ENCODE measurements at places on chromosomes 7 and 10.

DNA sequence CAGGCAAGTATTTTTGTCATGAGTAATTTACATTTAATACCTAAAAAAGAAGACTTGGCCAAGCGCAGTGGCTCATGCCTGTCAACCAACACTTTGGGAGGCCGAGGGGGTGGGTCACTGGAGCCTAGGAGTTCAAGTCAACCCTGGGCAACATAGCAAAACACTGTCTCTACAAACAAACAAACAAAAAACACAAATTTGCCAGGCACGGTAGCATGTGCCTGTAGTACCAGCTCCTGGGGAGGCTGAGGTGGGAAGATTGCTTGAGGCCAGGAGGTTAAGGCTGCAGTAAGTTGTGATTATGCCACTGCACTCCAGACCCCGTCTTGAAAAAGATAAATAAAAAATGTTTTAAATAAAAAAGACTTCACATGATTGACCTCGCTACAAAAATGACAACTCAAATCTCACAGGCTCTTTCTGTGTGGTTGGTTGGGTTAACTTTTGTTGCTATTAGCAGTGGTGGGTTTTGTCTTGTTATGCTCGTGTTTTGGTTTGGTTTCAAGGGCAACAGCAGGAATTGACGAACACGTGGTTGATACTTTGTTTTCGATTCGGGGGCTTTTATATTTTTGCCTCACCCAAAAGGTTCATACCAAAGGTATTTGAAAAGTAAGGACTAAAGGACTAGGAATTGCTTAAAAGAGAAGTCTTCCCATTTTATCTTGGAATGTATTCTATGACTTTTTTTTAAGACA is 227.2 kb upstream of the MKLN1 start:
- no peak for DNase-seq

DNA sequence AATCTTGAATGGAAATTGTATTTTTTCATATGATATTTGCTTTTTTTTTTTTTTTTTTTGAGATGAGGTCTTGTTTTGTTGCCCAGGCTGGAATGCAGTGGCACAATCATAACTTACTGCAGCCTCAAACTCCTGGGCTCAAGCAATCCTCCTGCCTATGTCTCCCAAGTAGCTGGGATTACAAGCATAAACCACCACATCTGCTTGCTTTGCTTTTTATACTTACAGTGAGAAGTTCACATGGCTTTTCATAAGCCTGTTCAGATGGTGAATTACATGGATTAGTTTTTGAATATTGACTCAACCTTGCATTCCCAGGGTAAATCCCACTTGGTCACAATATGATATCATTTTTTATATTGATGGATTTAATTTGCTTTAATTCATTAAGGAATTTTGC is 22.0 kb downstream of the LRRD1 start:
- no peak for DNase-seq

GRCh38 chr10:89147256-89147655 is 59.9 kb downstream of the CH25H start:
- no peak for DNase-seq

DNA sequence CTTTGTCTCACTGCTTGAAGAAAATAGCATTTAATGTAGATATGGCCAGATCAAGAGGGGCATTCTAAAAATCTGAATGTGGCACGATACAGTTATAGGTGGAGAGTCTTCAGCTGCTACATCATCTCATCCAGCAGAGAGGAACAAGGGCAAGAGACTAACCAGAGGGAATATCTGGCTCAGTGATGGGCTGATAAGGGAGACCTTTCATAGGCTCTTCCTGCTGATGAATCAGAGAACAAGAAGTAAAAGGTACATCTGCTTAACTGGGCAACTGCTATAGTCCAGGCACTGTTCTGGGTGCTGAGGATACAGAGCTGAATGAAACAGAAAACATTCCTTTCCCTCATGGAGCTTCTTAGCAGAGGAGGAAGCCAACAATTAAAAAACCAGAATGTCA is 37.9 kb downstream of the PIP4K2A start:
- no peak for DNase-seq

- DNase-seq: no peak
These were observed 482.9 kb upstream of the AKR1E2 start for GRCh38 chr10:4343091-4343490.

DNA sequence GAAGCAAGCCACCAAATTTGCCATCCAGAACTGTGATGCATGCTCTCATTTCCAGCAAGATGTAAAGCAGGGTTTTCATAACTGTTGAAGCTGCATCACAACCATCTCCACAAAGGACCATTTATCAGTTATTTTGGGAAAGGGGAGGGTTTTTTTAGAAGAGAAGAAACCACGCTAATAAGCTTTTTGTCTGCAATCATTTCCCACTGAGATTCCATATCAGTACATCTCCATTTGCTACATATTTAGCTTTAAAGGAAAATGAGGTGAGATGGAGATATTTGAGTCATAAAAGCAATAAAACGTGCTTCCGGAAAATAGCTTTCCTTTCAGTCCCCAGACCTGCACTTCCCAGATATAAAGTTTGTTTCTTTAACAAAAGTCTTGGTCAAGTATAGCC is 258.2 kb downstream of the FRMD4A start:
- DNase-seq: no peak

DNA sequence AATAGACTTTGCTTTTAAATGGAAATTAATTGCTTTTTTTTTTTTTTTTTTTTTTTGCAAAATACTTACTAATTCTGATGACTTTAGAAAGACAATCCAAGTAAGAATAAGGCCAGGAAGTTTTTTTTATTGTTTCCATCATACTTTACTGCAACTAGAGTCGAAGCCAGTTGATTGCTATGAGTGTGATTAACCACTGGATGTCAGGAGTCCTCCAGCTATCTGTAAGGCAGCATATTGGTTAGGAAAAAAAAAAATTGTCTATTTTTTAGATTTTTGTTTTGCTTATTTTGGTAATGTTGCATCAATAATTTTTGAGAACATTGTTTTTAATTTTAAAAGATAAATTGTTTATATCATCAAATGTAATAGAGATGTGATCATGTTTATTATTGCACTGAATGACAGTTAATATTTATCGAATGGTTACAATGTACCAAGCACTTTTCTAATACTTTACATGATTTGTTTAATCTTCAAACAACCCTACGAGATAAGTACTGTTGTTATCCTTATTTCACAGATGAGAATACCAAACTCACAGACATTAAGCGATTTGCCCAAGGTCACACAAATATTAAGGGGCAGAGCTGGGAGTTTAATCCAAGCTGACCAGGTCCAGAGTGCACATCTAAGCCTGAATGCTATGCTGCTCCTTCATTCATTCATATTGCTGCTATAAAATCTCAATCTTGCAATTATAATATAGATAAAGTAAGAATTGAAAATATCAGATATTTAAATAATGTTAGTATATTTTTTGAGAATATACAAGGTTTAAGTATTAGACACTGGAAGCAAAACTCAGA is 19.9 kb upstream of the LMOD2 start:
- DNase-seq: no peak

DNA sequence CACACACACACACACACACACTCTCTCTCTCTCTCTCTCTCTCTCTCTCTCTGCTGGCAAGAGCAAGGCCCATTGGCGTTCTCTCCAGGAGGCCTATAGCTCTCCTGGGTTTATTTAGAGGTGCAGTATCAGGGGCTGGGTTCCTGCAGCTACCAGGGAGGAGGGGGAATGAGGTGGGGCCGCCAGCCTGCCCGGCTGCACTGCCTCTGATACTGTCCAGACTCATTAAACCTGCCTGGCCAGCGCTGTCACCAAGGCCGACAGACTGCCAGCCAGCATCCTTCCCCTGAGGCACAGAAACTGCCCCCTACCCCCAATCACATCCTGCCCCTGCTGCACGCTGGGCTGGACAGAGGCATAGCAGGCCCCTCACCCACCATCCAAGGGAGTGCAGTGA is 4.3 kb downstream of the PRRT4 start:
- DNase-seq: no peak

GRCh38 chr7:55367283-55367840 is 2.2 kb downstream of the LANCL2 start:
- no peak for DNase-seq

DNA sequence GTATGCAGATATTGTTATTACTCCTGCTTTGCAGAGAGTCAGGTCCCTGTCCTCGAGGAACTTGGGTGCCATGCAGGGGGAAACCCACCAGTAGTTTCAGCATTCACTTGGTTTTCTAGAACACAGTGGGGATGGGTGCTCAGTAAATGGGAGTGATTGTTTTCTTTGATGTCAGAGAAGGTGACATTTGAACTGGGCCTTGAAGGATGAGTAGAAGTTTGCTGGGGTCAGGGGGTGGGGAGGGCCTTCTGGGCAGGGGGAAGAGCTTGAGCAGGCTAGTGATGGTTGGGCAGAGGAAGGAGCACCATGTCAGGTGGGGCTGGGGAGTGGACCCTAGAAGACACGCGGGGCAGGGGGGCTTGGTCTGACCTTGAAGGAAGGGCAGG is 5.9 kb downstream of the ADAMTS14 start:
- no peak for DNase-seq
